Panc1 (cell line): ENCODE measurements at places on chromosomes 7 and 10. TPM values are rescaled to one million over a fixed set of nuclear protein-coding genes. Genes with fewer than 3 reads are reported as not detected.

Gene MYO1G
- 0.41 TPM for total RNA-seq

Gene INSYN2A
- not detected for total RNA-seq

Gene ZNF503
- total RNA-seq = 10.4 TPM

Gene GPR26
- total RNA-seq = not detected

Gene KAZALD1
- total RNA-seq = 21.2 TPM

Gene LLCFC1
- total RNA-seq = not detected

Gene GSTO2
- total RNA-seq = 28.5 TPM

Gene PON3
- 1.2 TPM for total RNA-seq

Gene CPEB3
- 2.4 TPM for total RNA-seq

Gene CPN1
- not detected for total RNA-seq

Gene OIT3
- not detected for total RNA-seq

Gene STAG3
- 1.7 TPM for total RNA-seq

Gene AMZ1
- total RNA-seq = 0.57 TPM

Gene CLRN3
- total RNA-seq = not detected

Gene VSTM2A
- total RNA-seq = not detected

Gene FOXP2
- 0.54 TPM for total RNA-seq

Gene NRBF2
- total RNA-seq = 25.7 TPM

Gene ANKRD61
- 0.18 TPM for total RNA-seq

Gene VOPP1
- total RNA-seq = 131 TPM

Gene PNLIPRP2
- total RNA-seq = 0.72 TPM

Gene UNC5B
- 1.1 TPM for total RNA-seq

Gene ACTR1A
- total RNA-seq = 147 TPM

Gene TEX47
- not detected for total RNA-seq

Gene GDF2
- not detected for total RNA-seq

Gene SPDYE16
- not detected for total RNA-seq

Gene MINDY4
- total RNA-seq = 6.2 TPM

Gene SFTPA1
- 3.8 TPM for total RNA-seq

Gene MMP21
- not detected for total RNA-seq

Gene ACTL6B
- not detected for total RNA-seq

Gene TMEM213
- not detected for total RNA-seq

Gene SH2B2
- total RNA-seq = 2.8 TPM

Gene GPR22
- total RNA-seq = not detected

Gene COL13A1
- 1.0 TPM for total RNA-seq

Gene RNF32
- total RNA-seq = 3.5 TPM

Gene ZPBP
- total RNA-seq = not detected

Gene STEAP4
- 0.10 TPM for total RNA-seq

Gene IFT22
- 42.4 TPM for total RNA-seq

Gene NUPR2
- total RNA-seq = not detected

Gene CFAP58
- 2.0 TPM for total RNA-seq

Gene NUTM2E
- total RNA-seq = 0.08 TPM

Gene GNGT1
- total RNA-seq = not detected

Gene IMMP2L
- total RNA-seq = 8.8 TPM

Gene PRKG1
- 0.92 TPM for total RNA-seq

Gene IMPDH1
- total RNA-seq = 114 TPM

Gene CYP26C1
- total RNA-seq = 1.1 TPM

Gene TMEM196
- not detected for total RNA-seq

Gene ADRB1
- 12.9 TPM for total RNA-seq

Gene ALOX5
- 0.82 TPM for total RNA-seq

Gene OPN1SW
- total RNA-seq = not detected

Gene TFR2
- total RNA-seq = 9.1 TPM

Gene VGF
- 4.4 TPM for total RNA-seq

Gene TMEM106B
- 89.0 TPM for total RNA-seq

Gene GPRIN2
- 12.9 TPM for total RNA-seq

Gene TSPAN33
- 5.4 TPM for total RNA-seq

Gene FAM24B
- 21.3 TPM for total RNA-seq
